ENCODE measurements at places on chromosomes 7 and 10.
A peak's percentile ranks its signal among the peaks of the same experiment; 100 is the strongest.

DNA sequence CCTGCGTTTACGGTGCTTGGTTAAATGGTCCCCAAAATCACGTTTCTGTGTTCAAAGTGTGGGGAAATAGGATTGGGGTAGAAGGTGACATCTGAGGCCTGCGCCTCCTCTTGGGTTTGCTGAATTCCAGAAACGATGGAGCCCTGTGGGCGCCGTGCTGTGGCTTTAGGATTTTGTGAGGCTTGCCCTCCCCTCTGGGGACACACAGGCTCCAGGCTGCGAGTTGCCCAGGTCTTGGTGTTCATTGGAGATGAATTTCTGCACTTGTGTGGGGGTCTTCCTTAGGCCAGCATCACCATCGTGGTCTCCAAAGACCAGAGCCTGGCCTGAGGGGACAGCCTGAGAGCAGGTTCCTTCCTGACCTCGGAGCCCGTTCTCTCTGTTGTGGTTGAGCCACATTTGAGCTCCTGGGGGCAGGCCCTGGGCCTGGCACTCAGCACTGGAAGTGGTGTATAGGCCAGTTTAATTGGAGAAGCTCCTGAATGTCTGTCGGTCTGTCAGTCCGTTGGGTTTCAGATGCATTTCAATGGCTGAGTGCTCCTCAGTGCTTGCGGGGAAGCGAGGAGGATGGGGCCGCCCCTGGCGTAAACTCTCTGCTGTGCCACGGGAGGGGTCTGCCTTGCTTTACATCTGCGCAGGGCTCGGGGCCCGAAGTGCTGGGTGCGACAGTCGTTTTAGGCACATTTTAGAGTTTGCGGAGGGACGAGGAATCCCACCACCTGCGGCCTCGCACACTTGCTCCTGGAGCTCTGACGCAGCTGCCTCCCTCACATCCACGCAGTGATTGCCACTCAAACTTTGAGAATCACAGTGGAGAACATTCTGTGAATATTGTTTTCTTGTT is 71.7 kb downstream of the DNAJB6 start:
- DNase-seq = no peak

- peak; percentile 80 for DNase-seq
These were observed 707.5 kb upstream of the FZD8 start for GRCh38 chr10:36349445-36350078.

DNA sequence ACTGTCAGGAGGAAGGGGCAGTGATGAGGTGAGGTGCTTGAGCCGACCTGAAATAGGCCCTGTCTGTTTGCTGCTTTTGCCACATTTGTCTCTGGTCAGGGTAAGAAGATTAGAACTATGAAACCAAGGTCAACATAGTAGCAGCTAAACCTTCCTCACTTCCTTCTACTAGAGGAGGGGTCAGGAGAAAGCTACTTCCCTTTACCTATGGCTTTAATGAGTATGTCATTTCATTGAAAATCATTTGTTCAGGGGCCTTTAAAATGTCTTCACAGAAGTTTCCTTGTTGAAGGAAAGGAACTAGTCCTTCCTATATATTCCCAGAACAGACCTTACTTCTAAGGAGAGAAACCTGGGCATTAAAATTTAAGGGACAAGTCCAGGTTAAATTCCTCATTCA is 19.0 kb downstream of the HYAL4 start:
- DNase-seq = no peak

DNA sequence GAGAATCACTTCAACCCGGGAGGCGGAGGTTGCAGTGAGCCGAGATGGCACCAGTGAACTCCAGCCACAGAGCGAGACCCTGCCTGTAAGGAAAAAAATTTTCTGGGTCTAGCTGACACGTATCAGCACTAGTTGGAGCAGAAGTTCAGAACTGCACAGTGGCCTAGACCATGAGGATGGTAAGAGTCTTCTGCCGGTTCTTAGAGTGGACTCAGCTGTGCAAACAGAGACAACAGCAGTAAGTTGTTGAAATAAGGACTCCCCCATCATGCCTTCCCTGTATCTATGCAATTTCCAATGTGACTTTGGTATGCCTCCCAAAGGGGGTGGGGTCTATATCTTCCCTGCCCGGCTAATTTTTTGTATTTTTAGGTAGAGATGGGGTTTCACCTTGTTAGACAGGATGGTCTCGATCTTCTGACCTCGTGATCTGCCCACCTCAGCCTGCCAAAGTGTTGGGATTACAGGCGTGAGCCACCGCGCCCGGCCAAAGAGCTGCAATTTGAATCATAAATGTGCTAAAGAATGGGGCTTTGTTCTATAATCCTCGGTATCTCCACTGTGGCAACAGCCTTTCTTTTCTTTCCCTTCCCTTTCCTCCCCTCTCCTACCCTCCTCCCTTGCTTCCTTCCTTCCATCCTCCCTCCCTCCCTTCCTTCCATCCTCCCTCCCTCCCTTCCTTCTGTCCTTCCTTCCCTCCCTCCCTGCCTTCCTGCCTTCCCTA is 14.5 kb upstream of the RNF216 start:
- no peak for DNase-seq

GRCh38 chr7:75711656-75712514 is 26.9 kb downstream of the HIP1 start:
- DNase-seq = no peak

DNA sequence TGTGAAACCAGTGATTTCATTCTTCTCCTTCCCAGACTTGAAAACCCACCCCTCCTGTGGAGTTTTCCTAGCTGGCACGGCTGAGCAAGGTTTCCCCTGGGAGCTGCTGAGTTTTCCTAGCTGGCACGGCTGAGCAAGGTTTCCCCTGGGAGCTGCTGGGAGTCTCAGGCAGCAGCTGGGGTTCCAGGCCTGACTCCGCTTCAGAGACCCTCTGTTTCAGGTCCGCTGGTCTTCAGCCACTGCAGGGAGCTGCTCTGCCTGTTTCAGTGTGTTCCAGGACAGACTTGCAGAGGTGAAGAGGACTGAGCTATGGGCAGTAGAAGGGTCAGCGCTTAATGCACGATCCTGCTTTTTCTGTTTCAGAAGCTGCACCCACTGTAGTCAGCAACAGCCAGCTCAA is 104.9 kb downstream of the XRCC2 start:
- DNase-seq = no peak

DNA sequence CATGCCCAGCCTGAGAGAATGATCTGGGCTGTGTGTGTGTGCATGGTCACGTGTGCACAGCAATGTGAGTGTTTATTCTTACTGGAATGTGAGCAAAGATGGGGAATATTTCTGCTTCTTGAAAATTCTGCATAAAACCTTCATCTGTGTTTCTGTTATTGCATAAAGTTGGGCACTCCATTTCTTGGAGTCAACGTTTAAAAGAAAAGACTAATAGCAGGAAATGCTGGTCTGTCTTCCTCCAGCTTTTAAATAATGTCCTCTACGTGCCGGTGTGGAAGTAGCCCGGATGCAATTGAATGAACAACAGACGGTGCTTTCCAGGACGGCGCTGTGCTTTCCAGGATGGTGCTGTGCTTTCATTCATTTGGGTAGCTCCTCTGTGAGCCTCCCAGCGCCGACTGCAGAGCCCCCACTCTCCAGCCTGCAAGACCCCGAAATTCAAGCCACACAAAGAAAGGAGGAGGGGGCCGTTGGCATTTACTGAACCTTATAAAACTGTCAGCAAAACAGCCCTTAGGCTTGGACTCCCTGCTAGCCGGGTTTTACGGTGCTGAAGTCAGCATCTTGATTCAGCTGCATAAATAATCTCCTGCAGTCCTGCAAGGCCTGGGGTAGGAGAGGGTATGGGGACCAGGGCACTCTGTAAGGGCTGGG is 158.2 kb upstream of the PRKCQ start:
- peak; percentile 66 for DNase-seq

DNA sequence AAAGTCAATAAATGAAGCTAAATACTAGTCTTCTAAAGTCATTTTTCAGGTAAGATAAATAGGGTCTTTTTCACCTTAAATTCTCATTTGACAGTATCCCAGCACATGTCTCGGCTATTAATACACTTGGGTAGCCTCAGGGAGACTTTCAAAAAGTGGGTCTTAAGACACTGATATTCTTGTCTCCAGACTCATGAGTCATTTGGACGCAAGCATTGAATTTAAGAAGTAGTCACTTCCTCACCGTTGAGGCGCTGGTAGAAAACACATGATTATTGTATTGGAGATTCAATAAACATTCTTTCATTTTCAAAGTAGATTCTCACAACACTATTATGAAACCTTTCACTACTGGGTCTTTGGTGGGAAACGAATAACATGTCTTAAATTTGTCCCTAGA is 108.9 kb upstream of the SP8 start:
- DNase-seq = peak; percentile 80

- peak; percentile 44 for DNase-seq
These were observed 8.1 kb downstream of the SKIDA1 start for GRCh38 chr10:21517134-21518031.

DNA sequence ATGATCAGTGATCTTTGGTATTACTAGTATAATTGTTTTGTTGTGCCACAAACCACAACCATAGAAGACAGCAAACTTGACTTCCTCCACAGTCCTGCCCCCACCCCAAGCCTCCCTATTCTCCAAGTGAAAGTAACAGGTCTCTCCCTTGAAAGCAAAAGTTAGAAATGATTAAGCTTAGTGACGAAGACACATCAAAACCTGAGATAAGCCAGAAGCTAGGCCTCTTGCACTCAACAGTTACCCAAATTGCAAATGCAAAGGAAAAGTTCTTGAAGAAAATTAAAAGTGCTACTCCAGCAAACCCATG is 7.5 kb downstream of the SAR1A start:
- no peak for DNase-seq

DNA sequence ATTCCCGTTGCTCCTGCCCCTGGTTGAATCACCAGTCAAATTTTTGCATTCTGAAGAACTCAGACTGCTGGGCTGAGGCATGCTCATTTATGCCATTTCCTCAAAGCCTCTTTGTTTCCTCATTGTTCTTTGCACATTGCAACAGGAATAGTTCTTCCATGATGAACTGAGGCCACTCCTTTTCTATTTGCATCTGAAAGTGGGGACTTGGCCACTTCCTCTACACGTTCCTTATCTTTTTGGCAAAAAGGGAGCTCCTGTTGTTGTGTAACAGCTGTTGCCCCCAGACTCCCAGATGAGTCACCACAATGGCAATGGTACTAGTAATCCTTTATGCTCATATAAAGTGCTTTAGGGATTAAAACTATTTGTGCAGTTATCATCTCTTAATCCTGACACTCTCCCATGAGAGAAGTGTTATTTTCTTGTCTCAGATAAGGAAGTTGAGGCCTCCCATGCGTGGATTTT is 20.1 kb upstream of the ITPRID1 start:
- peak; percentile 98 for DNase-seq

DNA sequence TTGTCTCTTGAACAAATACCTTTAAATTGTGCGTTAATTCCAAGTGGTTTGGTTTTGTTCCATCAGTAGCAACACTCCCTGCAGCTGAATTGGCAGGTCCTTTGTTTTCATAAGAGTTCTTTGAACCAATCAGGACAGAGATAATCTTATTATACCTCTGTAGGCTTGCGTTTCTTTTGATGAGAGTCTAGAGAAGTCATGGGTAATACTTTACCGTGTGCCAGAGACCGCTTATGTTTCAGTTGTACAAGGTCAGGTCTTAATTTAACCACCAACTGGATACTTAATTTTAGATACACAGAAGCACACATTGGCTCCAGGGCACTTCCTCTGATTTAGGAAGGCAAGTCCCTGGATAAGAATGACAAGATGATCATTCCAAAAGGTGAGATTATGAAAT is at the start of gene ASB15:
Gene ASB15 (plus strand): TSS at position 292 of the 400 bp plus-strand sequence. CDS start 12,682 bp downstream, outside the sequence.
- DNase-seq = no peak

GRCh38 chr10:129416956-129417765 is 49.9 kb upstream of the MGMT start:
- DNase-seq = no peak
